NCI-H460 (cell line): ENCODE measurements at places on chromosomes 5 and 9. TPM values are rescaled to one million over a fixed set of nuclear protein-coding genes. Genes with fewer than 3 reads are reported as not detected.

GRCh38 chr9:68844631-68845612 lies 139.9 kb downstream of the PIP5K1B start:
- peak; percentile 35 for DNase-seq

DNA sequence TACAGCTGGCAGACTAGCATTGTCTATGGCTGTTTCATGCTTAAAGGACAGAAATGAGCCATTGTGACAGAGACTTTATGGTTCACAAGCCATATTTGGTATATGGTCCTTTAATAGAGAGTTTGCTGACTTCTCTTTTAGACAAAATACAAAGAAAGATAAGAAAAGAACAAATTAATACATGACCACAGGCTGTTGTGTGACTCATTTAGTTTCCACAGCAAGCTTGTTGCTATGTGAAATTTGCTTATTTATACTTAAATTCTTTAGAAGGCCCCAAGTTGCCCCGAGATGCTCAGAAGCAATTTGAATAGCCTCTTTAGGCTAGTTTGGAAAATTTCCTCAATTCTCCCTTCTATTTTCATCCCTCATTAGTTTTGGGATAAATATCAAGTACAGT lies 315.3 kb upstream of the RPS23 start:
- DNase-seq: no peak

- peak; percentile 19 for DNase-seq
Measured at GRCh38 chr5:110865400-110866094, 126.7 kb downstream of the SLC25A46 start.

- DNase-seq: no peak
Measured at GRCh38 chr5:157530226-157530972, 45.2 kb downstream of the ADAM19 start.

DNA sequence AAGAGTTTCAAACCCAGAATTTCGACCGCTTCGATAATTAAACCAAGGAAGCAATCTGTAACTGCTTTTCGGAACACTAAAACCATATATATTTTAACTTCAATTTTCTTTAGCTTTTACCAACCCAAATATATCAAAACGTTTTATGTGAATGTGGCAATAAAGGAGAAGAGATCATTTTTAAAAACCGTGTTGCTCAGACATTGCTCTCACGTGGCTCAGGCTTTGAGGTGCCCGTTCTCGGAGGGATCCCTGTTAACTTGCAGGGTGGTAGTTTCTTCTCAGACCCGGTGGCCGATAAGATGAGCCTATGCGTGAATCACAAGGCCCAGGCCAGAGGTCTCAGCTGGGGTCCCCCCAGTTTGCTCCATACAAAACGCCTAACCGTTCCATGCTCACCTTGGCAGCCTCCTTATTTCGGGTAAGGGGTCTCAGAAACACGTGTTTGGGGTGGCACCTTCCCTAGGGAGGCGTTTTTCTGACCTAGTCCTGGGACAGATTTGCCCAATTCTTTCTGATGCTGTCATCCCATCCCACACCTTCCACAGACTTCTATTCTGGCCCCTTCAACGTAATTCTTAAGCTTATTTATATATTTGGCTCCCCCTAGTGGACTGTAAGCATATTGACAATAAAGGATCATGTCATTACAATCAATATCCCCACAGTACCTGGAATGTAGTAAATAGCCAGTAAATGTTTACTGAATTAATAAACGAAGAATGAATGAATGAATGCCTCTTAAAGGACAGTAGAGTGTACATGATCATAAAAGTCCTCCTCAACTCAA lies 48.1 kb downstream of the THBS4 start:
- DNase-seq: peak; percentile 69

Gene TAS2R1
- total RNA-seq: not detected in 2 replicates

Gene NUDT12
- 15.1 and 15.5 TPM in 2 replicates for total RNA-seq

Gene HRCT1
- 1.4 and 3.2 TPM in 2 replicates for total RNA-seq

Gene MSX2
- 11.7 TPM in 2 replicates for total RNA-seq

Gene SLC6A7
- 1.6 TPM in 2 replicates for total RNA-seq
